Stimulated activated CD4-positive, alpha-beta T cell treated with anti-CD3 and anti-CD28 coated beads, TNF-alpha, amount 100 ng/mL, for 48 hours (primary cell): ENCODE measurements at places on chromosomes 7 and 10.

GRCh38 chr7:17497136-17497535 is 198.7 kb downstream of the AHR start:
- no peak for DNase-seq

- DNase-seq: no peak
These were observed 69.8 kb downstream of the CDK1 start for GRCh38 chr10:60848126-60848525.

- DNase-seq: no peak
These were observed 139.0 kb upstream of the GPR26 start for GRCh38 chr10:123527151-123527550.

DNA sequence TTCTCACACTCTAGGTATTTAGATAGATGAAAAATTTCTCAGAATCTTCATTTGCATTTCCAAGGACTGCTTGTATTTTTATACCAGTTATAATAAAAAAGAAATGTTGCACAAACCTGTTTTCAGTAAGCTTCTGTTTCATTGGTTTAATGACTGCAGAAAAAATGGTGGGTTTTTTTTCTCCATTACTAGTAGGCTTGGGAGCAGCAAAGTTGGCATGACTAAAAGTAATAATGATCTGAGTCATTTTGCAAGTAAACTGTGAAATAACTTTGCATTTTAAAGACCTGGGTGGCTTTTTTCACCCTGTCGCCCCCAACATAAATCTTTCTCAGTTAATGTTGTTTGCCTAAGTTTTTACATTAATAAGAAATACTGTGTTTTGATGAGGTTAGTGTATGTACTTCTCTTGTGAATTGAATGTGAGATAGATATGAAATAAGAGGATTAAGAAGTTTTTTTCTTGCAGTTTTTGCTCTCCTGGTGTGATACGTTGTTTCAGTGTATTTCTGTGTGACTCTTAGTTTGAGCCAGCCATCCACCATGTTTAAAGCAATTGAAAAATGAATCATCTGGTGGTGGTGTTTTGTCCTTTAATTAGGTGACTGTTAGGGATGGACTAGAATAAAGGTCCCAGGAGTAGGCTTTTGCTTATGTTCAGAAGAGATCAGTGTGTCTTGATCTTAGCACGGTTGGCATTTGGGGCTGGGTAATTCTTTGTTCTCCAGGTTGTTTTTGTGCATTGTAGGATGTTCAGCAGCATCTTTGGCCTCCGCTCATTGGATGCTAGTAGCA is 1.8 kb downstream of the GNAI1 start:
- DNase-seq: no peak

DNA sequence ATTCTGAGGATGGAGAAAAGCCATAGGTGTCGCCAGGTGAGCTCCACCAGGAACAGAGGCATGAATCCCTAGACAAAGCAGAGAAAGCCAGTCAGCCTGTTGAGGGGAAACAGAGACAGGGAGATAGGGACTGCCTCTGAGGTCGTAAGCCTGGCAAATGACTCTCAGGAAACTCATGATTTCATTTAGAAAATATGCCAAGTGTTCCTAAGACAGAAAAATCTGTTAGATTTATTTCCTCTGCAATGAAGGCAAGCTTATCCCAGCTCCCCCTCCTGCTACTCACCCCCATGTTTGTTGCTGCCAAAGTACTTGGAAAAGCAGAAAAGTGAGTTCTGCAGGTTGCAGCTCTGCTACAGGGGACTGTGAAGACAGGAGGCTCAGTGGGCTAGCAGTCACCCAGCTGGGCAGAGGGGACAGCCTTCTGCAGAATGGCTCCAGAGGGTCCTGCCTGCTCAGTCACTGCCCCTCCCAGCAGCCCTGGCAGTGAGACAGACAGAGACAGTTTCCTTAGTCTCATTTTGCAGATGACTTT is 184.3 kb downstream of the ADRA2A start:
- DNase-seq: no peak

- no peak for DNase-seq
These were observed 625.7 kb upstream of the KCND2 start for GRCh38 chr7:119647286-119647685.

- DNase-seq: no peak
These were observed 46.4 kb upstream of the ZNF138 start for GRCh38 chr7:64747802-64748201.

DNA sequence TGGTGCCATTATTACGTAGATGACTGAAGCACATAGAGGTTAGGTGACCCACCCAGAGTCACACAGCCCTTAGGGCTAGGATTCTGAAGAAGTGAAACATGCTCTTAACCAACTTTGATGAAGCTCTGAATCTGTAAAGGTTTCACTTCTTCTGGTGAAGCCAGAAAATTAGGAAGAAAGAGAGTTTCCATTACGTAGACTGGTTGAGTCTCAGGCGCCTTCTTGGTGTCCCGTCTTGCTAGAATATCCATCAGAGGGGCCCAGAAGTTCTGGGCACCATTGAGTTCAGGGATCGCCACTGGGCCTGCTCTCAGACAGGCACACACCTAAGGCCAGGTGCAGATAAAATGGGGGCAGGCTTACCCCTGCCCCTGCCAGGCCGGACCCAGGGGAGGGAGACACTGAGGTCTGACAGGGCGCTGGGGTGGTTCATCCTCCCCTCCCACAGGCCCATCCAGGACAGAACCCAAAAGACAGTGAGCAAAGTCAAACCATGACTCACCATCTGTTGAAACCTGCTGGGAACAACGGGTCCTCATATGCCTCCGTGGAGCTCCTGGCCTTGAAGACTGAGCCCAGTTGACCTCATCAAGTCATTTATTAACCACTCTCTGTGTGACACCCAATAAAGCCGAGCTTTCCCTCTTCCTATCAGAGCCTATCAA is 33.2 kb downstream of the DRGX start:
- no peak for DNase-seq

GRCh38 chr10:80356989-80357850 is 639 bp downstream of the DYDC2 start:
- DNase-seq: no peak

- no peak for DNase-seq
These were observed 36.5 kb downstream of the GLUD1 start for GRCh38 chr10:87058171-87058570.

- no peak for DNase-seq
These were observed 219.0 kb downstream of the TRIL start for GRCh38 chr7:28739128-28739527.

- DNase-seq: no peak
These were observed 172.5 kb downstream of the PRKAG2 start for GRCh38 chr7:151704299-151704959.

DNA sequence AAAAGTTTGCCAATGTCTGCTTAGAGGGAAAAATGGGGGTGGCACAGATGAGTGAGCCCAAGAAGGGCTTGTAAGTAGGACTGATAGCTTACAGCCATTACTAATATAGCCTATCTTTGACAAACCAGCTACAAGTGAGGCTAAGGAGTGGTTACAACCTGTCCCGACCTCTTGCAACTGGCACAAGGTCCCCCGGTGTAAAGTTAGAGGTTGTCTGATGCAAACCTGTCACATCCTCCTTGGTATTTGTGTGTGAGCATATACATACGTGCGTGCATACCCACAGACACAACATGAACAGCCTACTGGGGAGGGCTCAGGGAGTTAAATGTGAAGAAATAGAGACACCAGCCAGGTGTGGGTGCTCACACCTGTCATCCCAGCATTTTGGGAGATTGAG is 14.6 kb downstream of the ADAP1 start:
- no peak for DNase-seq

DNA sequence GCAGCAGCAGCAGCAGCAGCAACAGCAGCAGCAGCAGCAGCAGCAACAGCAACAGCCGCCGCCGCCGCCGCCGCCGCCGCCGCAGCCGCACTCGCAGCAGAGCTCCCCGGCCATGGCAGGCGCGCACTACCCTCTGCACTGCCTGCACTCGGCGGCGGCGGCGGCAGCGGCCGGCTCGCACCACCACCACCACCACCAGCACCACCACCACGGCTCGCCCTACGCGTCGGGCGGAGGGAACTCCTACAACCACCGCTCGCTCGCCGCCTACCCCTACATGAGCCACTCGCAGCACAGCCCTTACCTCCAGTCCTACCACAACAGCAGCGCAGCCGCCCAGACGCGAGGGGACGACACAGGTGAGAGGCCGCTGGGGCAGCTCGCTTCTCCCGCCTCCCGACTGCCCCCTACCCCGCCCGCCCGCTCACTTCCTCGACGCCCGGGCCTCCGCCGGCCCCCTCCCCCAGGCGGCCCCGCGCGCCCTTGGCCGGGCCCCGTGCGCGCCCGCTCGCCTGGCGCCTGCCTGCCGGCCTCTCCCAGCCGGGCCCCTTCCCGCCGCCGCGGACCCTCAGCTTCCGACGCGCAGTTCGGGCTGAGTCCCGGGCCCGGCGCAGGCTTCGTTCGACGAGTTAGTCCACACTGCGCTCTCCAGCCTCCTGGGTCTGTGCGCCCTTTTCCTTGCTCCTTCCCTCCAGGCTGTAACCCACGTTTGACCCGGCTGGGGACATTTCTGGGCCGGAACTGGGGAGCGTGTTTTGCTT is 882 bp downstream of the DLX6 start:
- no peak for DNase-seq

- no peak for DNase-seq
These were observed 69.7 kb upstream of the EXOC4 start for GRCh38 chr7:133183042-133183794.

GRCh38 chr7:7707806-7708205 is 10.6 kb downstream of the RPA3 start:
- DNase-seq: no peak

DNA sequence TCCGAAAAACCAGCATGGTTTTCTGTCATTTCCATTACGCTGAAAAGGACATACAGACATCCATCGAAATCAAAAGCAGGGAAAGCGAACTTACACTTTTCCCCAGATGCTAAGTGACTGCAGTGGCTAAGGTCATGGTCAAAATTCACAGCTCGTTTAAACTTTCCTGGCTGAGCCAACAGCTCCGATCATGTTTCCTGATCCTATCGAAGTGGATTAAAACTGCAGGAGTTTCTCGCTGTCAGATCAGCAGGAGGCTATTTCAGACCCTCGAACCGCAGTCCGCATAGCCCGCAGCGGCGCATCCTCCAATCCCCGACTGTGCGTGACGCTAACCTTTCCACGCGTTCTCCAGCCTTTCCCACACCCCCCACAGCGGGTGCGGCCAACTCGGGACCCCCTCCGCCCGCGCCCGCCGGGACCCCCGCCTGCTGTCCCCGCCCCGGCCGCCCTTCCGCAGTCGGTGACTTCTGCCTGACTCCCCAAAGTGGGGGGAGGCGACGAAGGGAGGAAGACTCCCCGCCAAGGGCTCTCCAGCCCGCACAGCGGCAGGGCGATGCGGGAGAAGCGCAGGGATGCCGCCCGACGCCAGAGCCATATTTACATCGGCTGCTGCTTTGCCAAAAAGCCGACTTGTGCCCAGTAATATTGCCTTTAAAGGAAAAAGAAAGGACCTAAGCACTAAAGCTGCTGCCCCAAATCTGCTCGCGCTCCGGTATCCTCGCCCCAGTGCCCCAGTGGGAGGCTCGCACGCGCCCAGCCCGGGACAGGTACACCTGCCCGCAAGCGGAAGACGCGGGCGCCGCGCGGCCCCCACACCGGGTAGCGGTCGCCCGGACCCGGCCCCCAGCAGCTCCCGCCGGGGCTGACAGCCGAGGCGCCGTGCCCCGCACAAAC is 1.2 kb downstream of the PIP4K2A start:
- DNase-seq: peak; percentile 20

DNA sequence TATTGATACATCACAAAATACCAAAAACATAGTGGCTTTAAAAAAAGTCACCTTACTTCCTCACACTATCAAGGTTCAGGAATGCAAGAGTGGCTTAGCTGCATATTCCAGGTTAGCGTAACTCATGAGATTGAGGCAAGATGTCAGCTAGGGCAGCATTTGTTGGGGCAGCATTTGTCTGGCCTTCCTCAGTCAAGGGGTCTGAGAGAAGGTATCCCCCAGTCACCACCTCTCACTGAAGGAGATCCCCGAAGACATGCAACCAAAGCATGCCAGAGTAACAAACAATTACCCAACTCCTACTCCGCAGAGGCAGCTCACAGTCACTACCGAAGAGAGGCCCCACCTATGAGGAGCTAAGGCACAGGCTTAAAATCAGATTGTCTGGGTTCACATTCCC is 48.4 kb downstream of the C10orf71 start:
- DNase-seq: no peak

DNA sequence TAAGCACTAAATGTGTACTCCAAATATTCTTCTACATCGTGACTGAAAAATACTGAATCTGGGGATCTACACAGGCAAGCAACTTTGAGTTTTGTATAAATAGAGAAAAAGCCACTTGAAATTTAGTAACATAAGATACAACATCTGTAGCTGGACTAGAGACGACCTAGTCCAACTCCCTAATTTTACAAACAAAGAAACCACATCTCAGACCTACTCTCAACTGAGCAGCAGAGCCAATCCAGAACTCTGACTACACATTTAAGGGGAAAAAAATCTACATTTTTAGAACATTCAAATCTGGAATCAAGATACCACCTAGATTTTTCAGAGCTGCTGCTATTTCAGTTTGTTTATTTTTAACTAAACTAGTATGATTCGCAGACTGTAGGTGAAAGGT is 88.9 kb downstream of the CABCOCO1 start:
- DNase-seq: no peak

- DNase-seq: no peak
These were observed 112.7 kb downstream of the CDH23 start for GRCh38 chr10:71509444-71509843.

- DNase-seq: no peak
These were observed 88.7 kb downstream of the TMEM168 start for GRCh38 chr7:112701456-112701855.

DNA sequence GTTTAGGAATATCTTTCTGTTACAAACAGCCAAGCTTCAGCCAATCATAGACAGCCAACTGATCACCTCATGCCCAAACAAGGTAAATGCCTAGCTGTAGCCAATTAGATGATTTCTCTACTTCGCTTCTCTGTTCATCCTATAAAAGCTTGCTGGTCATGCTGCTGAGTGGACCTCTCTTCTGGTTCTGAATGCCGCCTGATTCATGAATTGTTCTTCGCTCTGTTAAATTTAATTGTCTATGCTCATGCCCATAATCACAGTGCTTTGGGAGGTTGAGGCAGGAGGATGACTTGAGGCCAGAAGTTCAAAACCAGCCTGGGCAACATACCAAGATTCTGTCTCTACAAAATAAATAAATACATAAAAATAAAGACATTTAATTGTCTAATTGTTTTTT is 698.1 kb upstream of the NRP1 start:
- DNase-seq: no peak

GRCh38 chr10:129659508-129660268 is 192.6 kb downstream of the MGMT start:
- no peak for DNase-seq

- DNase-seq: peak; percentile 25
These were observed 151.8 kb upstream of the YAE1 start for GRCh38 chr7:39414224-39415035.

DNA sequence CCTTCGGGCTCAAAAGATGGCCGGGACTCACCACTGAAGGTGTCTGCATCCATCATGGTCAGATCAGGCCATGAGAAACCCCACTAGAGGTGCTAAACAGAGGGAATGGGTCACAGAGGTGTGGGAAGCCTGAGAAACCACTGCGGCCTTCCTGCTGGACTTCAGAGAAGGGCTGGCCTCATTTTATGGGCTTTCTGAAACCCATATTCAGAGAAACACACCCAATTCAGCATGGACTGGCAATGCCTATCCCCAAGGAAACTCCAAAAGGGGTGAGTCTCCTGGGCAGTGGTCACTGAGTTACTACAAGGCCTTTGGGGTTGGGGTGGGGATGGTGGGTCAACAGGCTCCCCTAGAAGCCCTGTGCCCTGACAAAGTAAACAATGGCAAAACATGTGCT is 58.0 kb downstream of the DLG5 start:
- DNase-seq: no peak

- no peak for DNase-seq
These were observed 43.5 kb downstream of the CLEC2L start for GRCh38 chr7:139566736-139567646.
